ENCODE measurements at places on chromosomes 13 and 19.

DNA sequence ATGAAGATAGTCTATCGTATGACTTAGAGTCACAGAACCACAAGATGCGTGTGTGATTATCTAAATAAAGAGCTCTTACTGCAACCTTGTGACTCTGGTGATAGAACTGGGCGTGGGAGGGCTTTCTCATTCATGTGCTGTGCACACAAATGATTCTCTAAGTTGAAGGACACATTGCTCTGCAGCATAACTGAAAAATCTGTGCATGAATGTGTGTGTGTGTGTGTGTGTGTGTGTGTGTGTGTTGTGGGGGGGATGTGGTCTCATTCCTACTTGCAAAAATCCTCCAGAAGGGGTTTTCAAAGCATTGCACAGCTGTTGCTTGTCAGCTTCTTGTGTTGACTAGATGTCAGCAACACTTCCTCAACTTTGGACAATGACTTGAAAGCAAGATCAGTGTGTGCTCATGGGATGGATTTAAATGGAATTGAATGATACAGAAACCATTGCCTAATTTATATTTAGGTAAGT, 22.4 kb downstream of the LRCH1 start:
- DNase-seq, result no peak

DNA sequence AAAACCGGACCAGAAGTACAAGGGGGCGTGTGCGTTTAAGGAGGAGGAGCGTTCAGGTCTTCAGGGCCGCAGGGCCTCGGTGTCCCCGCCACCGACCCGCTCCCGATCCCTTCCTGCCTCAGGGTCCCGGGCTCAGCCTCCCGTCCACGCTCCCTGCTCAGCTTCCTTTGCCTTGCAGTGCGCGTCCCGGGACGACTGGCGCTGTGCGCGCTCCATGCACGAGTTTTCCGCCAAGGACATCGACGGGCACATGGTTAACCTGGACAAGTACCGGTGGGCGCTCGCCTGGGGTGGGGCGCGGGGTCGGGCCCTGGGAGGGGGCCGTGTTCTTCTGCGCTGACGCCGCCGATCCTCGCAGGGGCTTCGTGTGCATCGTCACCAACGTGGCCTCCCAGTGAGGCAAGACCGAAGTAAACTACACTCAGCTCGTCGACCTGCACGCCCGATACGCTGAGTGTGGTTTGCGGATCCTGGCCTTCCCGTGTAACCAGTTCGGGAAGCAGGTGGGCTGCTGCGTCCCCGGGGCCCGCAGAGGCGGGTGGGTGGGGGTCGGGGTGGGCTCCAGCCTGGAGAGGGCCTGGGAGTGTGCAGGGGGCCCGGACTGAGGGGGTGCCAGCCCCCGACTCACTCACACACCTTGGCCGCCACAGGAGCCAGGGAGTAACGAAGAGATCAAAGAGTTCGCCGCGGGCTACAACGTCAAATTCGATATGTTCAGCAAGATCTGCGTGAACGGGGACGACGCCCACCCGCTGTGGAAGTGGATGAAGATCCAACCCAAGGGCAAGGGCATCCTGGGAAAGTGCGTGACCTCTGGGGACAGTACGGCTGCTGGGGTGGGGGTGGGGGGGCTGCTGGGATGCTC, 1.4 kb downstream of the GPX4 start:
- no peak for DNase-seq

DNA sequence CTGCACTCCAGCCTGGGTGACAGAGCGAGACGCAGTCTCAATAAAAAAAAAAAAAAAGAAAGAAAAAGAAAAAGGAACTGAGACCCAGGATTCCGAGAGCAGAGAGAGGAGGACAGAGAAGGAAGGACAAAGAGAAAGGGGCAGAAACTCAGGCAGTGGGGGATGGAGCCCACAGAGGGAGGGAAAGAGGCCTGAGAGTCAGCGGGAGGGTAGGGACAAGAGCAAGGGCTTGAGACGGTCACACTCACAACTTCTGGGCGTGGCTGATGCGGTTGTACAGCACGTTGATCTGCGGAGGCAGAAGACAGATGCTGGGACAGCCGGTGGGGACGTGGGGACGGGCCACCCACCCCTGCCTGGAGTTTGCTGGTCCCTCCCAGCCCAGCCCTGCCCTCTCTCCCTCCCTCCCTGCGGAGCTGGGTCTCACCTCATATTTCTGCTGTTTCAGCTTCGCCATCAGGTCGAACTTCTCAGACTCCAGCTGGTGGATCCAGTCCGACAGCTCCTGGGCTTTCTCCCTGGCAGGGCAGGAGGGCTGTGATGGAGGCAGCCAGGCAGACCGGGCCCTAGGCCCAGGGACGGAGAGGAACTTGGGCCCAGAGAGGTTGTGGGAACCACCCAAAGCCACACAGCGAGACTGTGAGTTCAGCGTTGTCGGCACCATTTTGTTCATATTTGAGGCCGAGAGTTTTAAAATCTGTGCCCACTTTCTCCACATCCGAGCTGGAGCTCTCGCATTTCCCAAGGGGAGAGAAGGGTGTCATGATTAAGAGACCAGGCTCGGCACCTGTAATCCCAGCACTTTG, 15.2 kb downstream of the TNNT1 start:
- DNase-seq, result no peak

GRCh38 chr13:20116213-20116612, 44.6 kb downstream of the GJA3 start:
- DNase-seq, result no peak

- no peak for DNase-seq
These were observed 29.7 kb downstream of the MCF2L start for GRCh38 chr13:112998521-112999280.

DNA sequence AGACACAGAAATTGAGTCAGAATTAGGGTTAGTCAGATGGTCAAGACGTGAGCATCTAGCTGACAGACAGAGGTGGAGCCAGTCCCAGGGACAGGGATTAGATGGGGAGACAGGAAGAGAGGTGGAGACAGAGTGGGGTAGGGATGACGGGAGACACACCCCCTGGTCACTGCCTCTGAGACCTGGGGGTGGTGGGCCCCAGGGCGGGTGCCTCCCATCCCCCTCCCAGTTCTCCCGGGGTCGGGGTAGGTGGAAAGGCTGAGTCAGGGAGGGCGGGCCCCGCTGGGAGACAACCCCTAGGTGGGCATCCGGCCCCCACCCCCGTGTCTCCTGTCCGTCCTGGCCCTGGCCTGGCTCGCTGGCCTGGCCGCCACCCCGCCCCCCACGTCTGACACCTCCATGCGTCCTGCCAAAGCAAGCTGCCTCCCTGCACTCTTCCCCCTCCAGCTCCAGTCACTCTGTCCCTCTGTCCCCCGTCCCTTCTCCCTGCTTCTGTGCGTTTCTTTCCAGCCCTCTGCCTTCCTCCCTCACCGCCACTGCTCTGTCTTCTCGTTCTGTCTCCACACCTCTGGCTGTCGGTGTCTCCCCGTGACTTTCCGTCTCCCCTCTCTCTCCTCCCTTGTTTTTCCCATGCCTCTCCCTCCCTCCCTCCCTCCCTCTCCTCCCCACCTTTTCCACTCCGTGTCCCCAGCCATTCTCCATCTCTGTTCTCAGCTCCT, 15.1 kb downstream of the CCDC97 start:
- DNase-seq, result no peak

DNA sequence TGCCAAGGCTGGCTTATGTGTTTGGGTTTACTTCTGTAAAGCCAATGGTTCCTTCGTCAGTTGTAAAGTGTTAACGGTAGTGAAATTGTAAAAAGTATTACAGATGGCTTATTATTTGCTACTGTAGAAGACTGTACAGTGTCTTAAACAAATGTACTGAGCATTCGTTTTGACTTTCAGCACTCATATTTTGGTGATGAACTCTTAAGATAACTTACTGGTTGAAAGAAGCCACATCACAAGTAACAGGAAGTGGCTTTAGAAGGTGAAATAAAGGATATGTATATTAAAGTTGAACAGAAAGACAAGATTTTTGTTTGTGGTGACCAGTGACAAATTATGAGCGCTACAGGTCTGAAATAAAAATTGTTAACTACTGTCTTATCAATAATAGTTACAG, 64.2 kb downstream of the URI1 start:
- no peak for DNase-seq

DNA sequence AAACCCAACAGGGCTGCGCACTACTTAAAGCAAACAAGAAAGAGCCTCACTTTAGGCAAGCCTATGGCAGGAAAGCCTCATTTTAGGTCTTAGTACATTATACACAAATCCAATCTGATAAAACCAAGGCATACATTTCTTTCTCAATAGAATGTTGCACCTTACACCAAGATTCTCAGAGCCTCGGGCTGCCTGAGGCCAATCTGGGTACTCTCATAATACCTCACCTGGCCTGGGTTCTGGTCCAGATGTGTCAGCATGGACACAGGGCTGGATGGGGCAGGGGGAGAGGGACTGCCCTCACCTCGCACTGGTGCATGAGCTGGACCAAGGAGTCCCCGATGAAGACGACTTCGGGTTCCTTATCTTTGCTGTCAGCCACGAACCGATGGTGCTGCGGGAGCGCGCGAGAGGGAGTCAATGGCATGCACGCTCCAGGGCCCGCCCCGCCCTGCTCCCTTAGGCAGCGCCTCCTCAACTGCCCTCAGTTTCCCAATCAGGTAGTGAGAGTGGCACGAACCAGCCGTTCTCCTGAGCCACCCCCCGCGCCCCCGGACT, at the start of gene PRR19:
Gene PRR19, plus strand, starts transcription at position 487 of the 558 bp plus-strand sequence. CDS start 7,453 bp downstream, outside the sequence.
- no peak for DNase-seq

DNA sequence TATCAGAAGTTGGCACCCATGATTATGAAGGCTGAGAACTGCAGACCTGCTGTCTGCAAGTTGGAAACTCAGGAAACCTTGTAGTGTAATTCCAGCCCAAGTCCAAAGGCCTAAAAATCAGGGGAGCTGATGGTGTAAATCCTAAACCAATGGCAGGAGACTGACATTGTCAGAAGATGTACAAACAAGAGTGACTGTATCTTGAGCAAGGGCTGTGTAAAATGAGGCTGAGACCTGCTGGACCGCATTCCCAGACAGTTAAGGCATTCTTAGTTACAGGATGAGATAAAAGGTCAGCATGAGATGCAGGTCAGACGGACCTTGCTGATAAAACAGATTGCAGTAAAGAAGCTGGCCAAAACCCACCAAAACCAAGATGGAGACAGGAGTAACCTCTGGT, 147.7 kb downstream of the COG6 start:
- DNase-seq, result no peak
